ENCODE measurements at places on chromosomes 3 and 15.
A peak's percentile ranks its signal among the peaks of the same experiment; 100 is the strongest.

- peak; percentile 20 for DNase-seq
Observed at GRCh38 chr15:31954374-31955172, 75.7 kb upstream of the CHRNA7 start.

GRCh38 chr3:52039846-52040245 lies 16.5 kb downstream of the DUSP7 start:
- no peak for DNase-seq

DNA sequence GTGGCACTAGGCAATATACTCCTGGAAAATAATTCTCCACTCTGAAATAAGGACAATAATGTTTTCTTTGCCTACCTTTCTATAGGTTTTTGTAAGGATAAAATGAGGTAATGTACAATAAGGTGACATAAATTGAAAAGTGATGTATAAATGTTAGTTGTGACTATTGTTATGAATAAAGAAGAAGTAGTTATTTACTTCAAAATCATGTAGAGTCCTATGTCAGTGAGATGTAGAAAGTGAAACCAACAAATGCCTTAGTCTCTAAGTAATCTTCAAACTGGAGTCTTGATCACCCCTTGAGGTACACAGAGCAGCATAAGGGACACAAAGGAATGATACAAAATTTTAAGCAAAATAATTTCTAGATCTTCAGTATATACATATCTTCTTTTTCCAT lies 60.3 kb upstream of the TP63 start:
- DNase-seq = no peak

- peak; percentile 96 for DNase-seq
Observed at GRCh38 chr3:197339841-197340520, 41.6 kb upstream of the DLG1 start.

- DNase-seq = no peak
Observed at GRCh38 chr3:197006860-197007259, 22.8 kb downstream of the MELTF start.

DNA sequence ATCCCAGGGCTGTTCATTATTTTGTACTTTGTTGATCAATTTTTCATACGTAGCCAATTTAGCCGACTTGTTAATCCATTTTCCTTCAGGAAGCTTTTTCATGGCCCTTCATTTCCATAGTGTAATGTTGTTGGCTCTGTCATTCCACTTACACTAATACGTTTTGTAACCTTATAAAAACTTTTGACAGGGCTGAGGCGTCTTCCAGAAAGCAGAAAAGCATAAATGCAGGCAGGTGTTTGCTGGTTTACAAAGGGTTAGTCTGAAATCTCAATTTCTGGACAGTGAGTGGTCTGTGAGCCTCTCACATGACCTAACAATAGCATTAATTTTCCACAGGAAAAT lies 444.0 kb downstream of the OTOL1 start:
- DNase-seq = no peak

GRCh38 chr15:25734680-25735355 lies 128.3 kb downstream of the ATP10A start:
- DNase-seq = no peak

DNA sequence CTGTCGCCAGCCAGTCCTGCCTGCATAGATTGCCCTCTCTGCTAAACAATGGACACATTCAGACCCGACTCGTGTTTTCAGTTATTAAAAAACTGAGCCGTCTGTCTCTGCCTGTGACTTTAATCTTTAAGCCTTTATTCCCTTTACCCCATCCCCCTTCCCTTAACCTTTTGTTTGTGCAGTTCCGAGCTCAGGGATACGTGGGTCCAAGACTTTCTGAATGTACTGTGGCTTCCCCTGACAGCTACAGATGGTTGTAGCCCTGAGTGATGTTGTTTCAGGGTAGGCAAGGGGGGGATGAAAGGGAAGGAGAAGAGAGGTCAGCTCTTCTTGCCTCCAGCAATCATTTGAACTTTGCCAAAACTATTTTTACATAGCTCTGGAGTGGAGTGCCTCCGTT lies 44.6 kb downstream of the EEFSEC start:
- DNase-seq = no peak

DNA sequence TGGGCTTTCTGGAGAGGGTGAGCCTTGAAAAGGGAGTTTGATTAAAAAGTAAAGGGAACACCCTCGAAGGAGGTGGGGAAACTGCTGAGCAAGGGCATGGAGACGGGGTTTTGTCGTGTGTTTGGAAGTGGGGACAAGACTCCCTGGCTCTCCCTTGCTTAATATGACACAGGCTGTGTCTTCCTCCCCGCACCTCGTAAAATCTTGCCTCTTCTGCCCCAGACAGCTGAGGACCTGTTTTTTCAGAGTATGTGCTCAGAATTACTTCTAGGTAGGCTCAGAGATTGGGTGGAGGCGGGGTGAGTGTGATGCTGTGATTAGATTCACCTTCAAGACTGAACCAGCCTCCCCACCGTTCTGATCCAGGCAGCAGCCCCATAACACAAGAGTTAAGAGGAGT lies 244.4 kb upstream of the TLE3 start:
- no peak for DNase-seq

- DNase-seq = no peak
Observed at GRCh38 chr15:32718821-32719716, 1.3 kb downstream of the GREM1 start.
